HFFc6 (cell line): ENCODE measurements at places on chromosomes 3 and 15.

DNA sequence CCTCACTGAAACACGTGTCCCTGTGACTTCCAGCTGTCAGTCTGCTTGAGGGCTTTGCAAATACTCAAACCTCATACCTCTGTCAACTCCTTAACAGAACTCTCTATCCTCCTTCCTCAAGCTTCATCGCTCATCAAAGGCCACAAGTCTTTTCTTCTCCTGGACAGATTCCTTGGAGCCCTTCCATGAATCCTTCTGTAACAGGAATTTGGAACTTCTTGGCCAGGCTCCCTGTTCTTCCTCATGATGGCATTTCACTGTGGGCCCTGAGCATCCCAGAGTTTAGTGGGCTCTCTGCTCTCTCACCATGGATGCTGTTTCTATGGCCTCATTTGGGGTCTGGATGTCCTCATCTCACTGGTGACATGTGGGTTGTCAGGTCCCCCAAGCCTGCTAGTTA, 105.0 kb upstream of the TLE3 start:
- DNase-seq: no peak

- DNase-seq: no peak
These were observed 345.3 kb downstream of the WDR72 start for GRCh38 chr15:53414167-53414566.

- DNase-seq: no peak
These were observed 40.6 kb upstream of the SLC9A9 start for GRCh38 chr3:143888846-143889245.

GRCh38 chr3:98240131-98240530, 23.9 kb upstream of the OR5H6 start:
- no peak for DNase-seq

GRCh38 chr3:22319446-22319845, 568.4 kb upstream of the ZNF385D start:
- no peak for DNase-seq

- DNase-seq: no peak
These were observed 491.3 kb upstream of the AGTR1 start for GRCh38 chr3:148206446-148206845.

GRCh38 chr3:123762805-123763204, 121.3 kb downstream of the MYLK start:
- no peak for DNase-seq

DNA sequence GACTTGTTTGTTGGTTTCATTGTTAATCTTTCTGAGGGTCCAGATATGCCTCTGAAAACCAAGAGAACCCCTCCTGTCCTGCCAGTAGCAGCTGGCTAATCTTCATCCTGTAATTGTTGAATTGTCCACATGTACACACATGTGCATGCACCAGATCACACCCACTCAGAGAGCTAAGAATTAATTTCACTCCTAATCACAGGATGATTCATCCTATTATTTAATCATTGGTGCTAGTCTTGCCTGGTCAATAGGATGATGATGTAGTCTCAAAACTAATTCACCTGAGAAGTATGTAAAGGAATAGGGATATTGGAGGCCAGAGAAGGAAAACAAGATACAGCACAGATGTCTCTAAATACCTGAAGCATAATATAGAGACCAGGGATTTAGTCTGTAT, 7.8 kb upstream of the AHSG start:
- no peak for DNase-seq

GRCh38 chr3:146160321-146160963, 542 bp downstream of the PLOD2 start:
- peak; percentile 85 for DNase-seq

- no peak for DNase-seq
These were observed 1037.0 kb upstream of the CFAP20DC start for GRCh38 chr3:60086811-60087210.

GRCh38 chr3:157920822-157921700, 185.2 kb downstream of the SHOX2 start:
- DNase-seq: no peak

DNA sequence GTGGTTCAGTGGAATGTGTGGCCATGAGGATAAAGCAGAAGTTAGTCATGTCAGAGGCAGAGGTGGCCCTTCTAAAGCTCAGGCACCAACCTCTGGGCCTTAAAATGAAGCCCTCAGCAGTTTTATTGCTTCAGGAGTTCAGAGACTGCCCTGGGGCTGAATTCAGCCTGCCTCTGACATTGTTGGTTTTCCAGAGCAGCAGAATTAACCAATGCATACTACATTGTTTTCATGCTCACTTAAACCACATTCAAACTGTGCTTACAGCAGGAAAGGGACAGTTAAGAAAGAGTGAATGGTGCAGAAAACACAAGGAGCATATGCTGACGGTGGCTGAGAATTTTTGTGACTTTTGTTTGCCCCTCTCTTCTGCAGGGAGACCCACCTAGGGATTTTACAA, 320.2 kb downstream of the CHST2 start:
- peak; percentile 32 for DNase-seq

GRCh38 chr3:178109691-178110090, 426.5 kb upstream of the KCNMB2 start:
- no peak for DNase-seq

DNA sequence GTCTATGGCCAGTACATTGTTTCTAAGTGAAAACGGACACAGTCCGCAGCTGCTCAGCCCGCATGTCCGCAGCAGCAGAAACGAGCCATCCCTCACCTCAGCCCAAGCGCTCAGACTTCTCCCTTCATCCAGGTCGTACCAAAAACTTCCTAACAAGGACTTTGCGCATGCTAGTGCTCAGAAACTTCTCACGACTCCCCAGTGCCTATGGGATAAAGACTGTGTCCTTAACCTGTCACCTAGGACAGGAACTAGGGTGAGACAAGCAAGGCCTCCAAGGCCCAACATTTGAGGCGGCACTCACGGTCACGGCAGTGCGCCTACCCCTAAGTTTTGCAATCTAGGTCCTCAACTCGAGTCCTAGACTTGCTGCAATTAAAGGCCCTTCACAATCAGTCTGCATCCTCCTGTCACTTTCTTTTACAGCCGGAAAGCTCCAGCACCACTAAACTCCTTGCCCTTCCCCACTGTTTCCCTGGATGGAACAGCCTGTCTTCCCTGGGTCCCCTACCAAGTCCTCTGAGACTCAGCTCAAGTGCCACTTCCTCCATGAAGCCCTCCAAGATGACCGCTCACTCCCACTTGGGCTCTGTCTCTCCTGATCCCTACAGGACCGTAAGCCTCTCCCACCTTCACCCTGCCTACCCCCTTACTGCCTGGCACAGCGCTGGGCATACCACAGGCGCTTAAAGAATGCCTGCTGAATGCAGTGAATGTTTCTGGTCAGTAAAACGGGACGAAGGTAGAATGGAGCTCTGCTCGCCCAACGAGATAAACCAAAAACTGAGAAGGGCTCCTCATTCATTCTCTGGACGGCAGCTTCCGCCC, 1.2 kb downstream of the CLN6 start:
- DNase-seq: no peak

- no peak for DNase-seq
These were observed 80.7 kb downstream of the NR2E3 start for GRCh38 chr15:71891026-71891425.
